ENCODE measurements at places on chromosomes 12 and 14. TPM values are rescaled to one million over a fixed set of nuclear protein-coding genes. Genes with fewer than 3 reads are reported as not detected.

DNA sequence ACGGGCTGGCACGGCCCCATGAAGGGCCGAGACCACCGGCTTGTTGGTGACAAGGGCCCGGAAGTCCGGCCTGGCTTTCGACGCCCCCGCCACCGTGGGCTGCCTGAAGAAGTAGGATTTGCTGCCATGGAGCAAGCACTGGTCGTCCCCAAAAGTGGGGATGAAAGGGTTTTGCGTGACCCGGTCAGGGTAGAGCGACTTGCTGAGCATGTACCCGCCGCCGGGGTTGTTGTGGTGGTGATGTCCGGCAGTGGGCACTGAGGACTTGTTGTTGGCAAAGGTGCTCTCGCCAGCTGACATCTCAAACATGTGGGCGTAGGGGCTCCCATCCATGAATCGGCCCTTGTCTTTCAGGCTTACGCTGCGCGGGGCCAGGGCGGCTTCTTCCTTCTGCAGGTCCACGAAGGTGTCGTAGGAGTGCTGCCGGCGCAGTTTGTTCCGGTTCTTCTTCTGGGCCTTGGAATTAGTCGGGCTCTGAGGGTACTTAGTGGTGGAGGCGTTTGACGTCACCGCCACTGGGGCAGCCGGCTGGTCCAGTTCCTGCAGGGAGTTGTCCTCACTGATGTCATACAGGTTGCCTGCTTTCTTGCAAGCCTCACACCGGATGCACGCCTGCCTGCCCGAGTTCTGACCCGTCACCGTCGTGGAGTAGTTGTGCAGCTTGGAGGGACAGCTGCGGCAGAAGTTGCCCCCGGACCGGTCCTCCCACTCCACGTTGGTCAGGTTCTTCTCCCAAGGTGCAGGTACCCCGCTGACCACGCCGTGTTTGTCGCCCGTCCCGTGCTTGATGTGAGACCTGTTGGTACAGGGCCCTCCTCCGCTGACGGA lies 366.6 kb downstream of the EMP1 start:
- DNase-seq = no peak

PLEKHD1 gene
- total RNA-seq = not detected

DNA sequence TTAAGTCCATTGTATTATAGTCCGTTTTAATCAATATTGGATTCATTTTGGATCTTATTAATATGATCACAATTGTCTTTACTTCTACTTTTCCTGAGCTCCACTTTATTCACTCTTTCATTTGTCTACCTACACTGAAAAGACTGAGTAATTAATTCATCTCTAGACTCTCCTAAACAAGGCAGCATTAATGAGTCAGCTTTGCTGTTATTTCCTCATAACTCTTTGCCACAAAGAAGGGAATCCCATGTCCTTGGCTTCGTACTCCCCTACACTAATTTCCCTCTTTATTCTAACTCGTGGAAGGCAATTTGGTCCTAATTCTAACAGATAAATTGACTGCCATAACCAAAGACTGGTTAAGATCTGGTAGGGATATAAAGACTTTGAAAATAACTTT lies 91.9 kb downstream of the ARMH4 start:
- no peak for DNase-seq

GRCh38 chr12:128612150-128612850 lies 211.5 kb downstream of the SLC15A4 start:
- DNase-seq = no peak

GDF3 gene
- 1.3 TPM for total RNA-seq

- DNase-seq = no peak
Observed at GRCh38 chr14:91016800-91017410, 43.5 kb downstream of the RPS6KA5 start.

DNA sequence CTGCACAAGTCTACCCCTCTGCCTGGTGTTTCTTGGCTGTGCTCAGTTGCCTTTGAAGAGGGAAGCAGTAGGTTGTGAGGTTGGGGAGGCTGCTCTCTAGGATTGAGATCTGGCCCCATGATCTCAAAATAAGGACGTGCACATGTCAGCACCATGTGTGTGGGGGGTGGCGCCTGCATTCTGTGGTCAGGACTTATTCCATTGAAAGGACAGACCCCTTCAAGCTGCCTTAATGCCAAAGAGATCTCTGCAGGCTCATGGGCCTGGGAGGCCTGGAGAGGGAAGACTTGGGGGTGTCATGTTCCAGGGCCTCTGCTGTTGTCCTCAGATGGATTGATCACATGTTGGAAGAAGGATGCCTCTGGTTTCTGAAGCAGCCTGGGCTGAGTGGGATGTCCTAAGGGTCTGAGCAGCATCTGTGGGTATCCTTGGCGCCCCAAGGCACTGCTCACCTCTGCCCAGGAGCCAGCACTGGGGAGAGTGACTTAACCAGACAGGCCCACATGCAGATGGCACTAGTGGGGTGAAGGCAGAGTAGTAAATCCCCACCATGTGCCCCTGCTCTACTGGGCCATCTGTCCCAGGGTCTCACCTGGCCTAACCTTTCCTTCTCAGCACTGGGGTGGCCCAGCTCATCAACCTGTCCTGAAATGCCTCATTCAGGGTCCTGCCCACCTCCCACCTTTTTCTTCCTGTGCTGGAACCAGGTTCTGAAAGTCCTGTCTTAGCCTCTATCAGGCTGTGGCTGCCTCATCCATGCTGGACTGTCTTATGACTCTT lies 118.9 kb downstream of the ADGRD1 start:
- DNase-seq = peak; percentile 42

DNA sequence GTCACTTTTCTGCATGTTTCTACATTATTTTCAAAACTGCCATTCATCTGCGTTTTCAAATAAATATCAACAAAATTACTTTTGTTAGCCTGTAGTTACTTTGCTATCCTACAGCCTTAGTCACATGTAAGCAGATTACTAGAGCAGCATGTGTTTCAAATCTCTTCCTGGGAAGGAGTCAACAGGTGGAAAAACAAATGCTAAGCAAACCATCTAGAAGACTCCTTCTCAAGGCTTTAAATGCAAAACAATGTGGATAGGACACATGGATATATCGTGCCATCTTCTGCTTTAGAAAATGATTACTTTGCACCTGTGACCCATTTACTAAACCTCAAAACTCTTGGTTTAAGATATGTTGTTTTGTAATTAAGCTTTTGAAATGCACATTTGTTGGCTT lies 108.9 kb downstream of the SSPN start:
- DNase-seq = no peak

DNA sequence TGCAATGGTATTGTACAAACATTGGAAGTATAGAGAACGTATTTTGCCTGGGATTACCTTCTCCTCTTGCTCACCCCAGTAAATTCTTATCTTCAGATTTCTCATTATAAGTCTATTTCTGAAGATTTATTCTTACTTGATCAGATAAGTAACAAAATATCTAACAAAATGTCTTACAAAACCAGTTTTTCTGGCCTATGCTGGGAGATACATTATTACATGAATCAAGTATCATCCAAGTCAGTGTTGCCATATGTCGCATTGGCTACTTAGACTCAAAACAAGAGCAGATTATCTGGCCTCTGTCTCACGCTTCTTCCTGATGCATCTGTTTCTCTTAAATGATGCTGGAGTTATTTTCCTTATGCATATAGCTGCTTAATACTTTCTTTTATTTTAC lies 408.5 kb downstream of the CCER1 start:
- no peak for DNase-seq

- no peak for DNase-seq
Observed at GRCh38 chr14:75854111-75854799, 127.5 kb downstream of the TGFB3 start.

- DNase-seq = no peak
Observed at GRCh38 chr12:4794491-4794890, 74.3 kb downstream of the GALNT8 start.

- DNase-seq = no peak
Observed at GRCh38 chr12:27667540-27667939, 28.7 kb upstream of the REP15 start.

- DNase-seq = no peak
Observed at GRCh38 chr12:80892597-80893445, 44.9 kb downstream of the LIN7A start.

DNA sequence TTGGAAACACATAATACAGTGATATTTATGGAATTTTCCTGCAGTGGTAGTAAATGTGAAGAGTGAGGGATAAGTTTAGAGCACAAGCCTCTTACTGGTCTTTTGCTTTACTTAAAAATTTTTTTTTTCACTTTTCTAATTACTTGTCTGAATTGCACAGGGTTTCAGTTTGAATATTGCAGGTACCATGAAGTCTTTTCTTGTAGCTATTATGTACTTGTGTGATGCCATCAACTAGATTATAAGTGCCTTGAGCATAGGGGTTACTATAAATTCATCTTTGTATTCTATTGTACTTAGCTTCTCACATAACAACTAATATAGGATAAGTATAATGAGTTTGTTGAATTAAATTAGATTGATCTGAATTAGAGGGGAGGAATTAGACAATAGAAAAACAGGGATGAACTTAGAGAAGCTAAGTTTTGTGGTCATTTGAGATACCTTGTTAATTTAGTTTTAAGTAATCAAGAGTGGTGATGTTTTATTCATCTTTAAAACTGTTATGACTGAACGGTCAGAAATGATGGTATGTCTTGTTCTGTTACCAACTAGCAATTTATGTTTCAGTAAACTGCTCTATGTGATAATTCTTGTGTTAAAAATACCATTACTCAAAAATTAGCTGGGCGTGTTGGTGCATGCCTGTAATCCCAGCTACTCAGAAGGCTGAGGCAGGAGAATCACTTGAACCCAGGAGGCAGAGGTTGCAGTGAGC lies 42.1 kb downstream of the CCDC91 start:
- DNase-seq = no peak

- no peak for DNase-seq
Observed at GRCh38 chr12:18851271-18851670, 113.4 kb downstream of the CAPZA3 start.

DNA sequence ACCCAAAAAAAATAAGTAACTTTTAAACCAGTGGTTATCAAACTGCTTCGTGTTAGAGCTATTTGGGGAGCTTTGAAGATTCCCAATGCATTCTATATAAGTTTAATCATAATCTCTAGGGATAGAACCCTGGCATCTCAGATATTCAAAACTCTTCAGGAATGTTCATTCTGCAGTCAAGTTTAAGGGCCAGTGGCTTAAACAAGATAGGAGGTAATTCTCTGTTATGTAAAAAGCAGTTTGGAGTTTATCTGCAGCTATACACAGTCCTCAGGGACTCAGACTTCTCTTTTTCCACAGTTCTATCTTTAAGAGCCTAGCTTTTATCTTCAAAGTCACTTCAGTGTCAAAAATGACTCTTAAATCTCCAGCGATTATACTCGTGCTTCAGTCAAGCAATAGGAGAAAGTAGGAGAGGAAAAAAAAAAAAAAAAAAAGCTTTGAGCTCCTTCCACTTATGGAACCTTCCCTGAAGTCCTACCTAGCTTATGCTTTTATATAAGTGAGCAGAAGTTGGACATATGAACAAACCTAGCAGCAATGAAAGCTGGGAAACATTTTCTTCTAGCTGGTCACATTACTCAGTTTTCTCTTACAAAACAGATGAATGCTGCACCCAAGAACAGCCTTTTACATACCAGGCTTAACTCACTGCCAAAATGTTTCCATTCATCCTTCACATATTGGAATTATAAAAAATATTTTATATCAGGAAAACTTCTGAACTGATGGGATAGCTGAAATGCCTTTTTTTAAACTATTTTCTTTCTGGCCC lies 302.8 kb downstream of the FSCB start:
- no peak for DNase-seq

GRCh38 chr12:83769151-83769550 lies 1082.4 kb downstream of the TMTC2 start:
- no peak for DNase-seq

CIT gene
- total RNA-seq = 42.7 TPM

GRCh38 chr12:575129-575502 lies 88.1 kb downstream of the NINJ2 start:
- peak; percentile 57 for DNase-seq

GRCh38 chr12:82870771-82871377 lies 184.2 kb downstream of the TMTC2 start:
- DNase-seq = no peak

- no peak for DNase-seq
Observed at GRCh38 chr12:52772188-52772587, 5.0 kb downstream of the KRT76 start.

- no peak for DNase-seq
Observed at GRCh38 chr14:85853996-85854526, 324.1 kb downstream of the FLRT2 start.

- no peak for DNase-seq
Observed at GRCh38 chr14:89625244-89625713, 208.2 kb upstream of the FOXN3 start.

DNA sequence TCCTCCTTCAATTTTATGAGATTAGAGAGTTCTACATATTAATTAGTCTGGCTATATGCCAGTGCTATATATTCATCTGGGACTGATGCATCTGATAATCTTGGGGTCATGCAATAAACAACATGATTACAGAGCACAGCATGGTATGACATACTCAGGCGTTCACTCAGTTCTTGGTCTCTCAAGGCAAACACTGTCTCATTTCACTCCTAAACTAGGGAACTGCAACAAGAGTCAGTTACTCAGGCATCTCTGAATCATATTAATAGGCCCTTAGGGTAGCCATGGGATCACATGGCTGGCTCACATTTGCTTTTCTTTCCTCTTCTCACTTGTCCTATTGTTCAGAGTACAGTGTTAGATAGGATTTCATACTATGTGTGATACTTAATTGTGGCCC lies 91.8 kb upstream of the TMEM260 start:
- no peak for DNase-seq

PTCSC3 gene
- not detected for total RNA-seq

DNA sequence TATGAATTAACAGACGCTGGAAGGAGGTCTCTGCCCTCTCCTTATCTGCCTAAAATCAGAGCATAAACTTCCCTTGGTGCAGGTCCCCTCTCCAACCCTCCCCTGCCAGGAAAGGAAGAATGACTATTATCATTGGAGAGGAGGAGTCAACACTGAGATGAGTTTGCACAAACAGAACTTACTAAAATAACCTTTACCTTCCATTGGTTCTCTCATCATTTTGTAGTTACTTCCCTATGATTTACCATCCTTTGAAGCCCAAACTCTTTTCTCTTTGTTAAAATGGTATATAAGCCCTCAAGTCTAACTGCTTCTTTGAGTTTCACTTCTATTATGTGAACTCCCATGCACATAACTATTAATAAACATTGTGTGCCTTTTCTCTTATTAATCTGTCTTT lies 64.2 kb upstream of the EEA1 start:
- DNase-seq = no peak

UNC79 gene
- 0.62 TPM for total RNA-seq

GRCh38 chr12:82964446-82964845 lies 277.7 kb downstream of the TMTC2 start:
- no peak for DNase-seq

DNA sequence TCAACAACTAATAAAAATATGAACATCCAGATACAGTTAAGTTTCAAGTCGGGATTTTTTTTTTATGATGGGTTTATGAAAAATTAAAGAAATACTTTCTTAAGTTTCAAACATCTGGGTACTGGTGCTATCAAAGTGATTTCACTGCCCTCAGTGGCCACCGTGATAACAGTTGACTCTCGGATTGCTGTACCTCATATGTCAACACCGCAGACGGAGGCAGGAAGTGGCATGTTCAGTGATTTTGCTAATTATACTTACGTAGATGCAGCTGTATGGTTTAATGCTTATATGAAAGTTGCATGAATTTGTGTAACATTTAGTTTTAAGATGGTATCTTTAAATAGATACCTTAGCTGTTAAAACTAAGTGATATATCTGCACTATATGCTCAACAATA lies 20.8 kb upstream of the FBLN5 start:
- DNase-seq = no peak

GRCh38 chr12:77133566-77133965 lies 68.2 kb upstream of the E2F7 start:
- peak; percentile 61 for DNase-seq

SYCP3 gene
- not detected for total RNA-seq

GYS2 gene
- 0.27 TPM for total RNA-seq

Measured in sciatic nerve (tissue), 2 donors.